SIG-M5 (cell line): ENCODE measurements at places on chromosomes 6 and 20.

- DNase-seq: no peak
Observed at GRCh38 chr6:76682842-76683241, 610.4 kb upstream of the IMPG1 start.

- DNase-seq: no peak
Observed at GRCh38 chr6:111759836-111760785, 113.1 kb downstream of the FYN start.

DNA sequence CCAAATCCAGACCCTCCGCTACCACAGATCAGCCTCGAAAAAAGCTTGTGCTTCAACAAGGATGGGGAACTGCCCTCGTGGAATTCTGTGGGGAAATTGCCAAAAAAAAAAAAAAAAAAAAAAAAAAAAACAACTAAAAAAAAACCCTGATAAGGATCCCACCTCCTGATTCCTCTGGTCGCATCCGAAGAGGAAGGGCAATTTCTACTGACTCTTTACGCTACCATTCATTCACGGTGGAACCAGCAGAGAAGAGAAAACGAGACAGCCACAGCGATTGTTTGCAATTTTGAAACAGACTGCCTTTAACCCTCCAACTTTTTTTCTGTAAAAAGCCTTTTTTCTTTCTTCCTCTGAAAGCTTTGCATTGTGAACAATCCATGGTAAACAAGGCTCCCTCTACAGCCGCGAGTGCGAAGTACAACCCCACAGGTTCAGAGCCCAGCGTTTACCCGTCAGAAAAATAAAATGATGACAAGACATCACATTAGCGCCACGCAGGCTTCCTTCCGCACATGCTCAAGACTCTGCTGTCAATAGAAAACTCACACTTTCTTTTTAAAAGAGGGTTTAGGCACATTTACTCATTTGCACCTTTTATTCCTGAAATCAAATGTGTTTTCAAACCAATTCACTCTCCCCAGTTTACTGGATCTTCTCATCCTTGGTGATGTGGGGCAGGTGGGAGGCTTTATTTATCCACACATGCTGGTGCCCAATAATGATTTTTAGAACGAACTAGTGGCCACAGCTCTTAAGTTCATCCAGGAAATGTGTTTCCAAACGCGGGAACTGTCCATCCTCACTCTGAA lies 100.0 kb downstream of the NOL4L start:
- DNase-seq: peak; percentile 65

- DNase-seq: no peak
Observed at GRCh38 chr20:17316316-17317038, 89.6 kb downstream of the PCSK2 start.

GRCh38 chr6:133923938-133924593 lies 29.0 kb upstream of the TBPL1 start:
- DNase-seq: no peak

DNA sequence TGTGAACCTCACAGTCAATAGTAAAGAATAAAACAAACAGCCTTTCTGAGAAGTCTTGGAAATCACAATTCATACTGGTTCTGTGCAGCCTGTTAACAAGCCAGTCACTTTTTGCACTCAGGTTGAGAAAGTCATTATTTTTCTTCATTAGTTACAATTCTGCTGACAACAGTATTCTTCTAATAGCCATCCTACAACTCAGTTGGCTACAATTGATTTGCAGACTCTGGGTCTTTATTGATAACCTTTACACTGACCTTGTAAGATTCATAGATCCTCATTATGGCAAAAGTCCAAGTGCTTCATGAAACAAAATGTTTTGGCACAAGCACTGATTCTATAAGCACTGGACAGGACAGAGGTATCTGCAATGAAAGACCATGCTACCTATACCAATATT lies 34.9 kb upstream of the POPDC3 start:
- no peak for DNase-seq

DNA sequence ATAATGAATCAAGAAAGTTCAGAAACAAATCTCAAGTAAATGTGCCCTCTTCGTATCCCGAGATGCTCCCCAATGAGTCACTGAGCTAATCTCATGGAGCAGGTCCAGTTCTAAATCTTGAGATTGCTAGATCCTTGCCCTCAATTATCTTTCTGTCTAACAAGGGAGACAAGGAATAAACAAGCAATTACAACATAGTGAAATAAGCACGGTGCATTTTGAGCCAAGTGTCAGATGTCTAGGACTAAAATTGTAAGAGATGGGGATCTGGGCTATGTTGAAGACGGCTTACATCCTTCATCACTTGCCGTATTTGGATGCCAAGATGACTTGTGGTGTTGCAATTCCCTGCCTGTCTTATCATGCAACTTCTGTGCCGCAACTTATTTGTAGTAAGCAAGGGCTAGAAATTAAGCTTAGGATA lies 56.5 kb upstream of the ADGRF1 start:
- no peak for DNase-seq

DNA sequence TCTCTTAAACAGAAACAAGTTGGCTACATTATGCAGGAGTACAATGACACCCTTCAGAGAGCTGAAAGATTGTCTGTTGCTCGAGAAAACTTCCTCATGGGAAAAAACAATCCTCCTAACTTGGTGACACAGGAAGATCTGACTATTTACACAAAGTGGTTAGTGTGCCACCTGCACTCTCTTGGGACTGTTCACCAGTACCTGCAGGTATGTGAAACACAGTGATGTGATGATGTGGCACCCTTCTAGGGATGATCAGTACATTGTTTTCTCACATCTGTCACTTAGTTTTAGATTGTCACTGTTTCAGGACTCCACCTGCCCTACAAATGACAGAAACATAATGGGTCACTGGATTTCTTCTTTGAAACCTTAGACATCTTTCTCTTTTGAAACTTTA lies 101.8 kb downstream of the CEP57L1 start:
- DNase-seq: no peak

- DNase-seq: no peak
Observed at GRCh38 chr6:133769463-133769862, 119.5 kb upstream of the TCF21 start.

DNA sequence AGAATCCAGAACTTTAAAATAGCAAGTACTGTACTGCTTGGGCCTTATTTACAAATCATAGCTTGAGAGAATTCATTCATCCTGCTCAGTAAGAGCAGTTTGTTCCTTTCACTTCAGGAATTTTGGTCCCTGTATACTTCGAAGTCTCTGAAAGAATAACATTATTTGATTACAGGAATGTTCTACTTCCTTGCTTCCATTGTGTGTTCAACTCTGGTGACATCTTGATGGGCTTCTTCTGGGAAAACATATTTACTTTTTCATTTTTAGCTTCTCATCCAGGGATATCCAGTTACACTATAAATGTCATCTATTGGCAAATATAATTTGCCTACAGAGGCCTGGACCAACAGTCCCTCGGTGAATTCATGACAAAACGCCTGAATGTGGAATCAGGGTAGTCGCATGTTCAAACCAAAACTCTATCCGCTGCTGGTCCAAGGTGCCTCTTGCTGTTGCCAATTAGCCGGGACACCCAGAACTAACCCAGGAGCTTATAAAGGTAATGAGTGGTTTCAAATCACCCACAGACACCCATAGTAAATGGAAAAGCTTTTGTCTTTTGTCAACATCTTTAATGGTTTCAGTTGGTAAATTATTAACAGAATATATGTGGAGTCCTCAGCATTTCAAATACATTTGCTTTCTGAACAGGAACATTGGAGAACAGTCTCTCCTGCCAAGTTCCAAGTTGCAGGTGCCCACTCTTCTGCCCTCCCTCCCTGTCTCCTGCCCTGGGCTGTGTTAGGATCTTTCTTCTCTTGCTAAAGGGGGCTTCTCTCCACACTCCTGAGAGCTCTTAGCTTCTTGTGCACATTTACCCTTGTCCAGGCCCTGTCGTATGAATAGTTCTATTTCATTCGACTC lies 162.5 kb upstream of the CITED2 start:
- no peak for DNase-seq

- peak; percentile 27 for DNase-seq
Observed at GRCh38 chr6:118896339-118897136, 2.6 kb downstream of the ASF1A start.

- DNase-seq: no peak
Observed at GRCh38 chr6:65557224-65557623, 149.8 kb downstream of the EYS start.

GRCh38 chr6:67506352-67506751 lies 1128.7 kb upstream of the ADGRB3 start:
- no peak for DNase-seq

DNA sequence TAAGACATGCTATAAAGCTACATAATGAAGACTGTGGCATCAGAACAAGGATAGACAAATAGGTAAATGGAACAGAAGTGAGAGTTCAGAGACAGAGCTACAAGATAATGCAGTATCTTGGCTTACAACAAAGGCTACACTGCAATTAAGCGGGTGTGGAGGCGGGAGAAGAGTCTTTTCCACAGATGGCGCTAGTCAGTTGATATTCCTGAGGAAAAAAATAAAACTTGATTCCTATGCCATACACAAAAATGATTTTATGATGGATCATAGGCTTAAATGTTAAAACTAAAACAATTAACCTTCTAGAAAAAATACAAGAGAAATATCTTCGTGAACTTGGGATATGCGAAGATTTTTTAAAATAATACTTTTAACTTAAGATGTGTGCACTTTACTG lies 31.0 kb downstream of the RIN2 start:
- no peak for DNase-seq

DNA sequence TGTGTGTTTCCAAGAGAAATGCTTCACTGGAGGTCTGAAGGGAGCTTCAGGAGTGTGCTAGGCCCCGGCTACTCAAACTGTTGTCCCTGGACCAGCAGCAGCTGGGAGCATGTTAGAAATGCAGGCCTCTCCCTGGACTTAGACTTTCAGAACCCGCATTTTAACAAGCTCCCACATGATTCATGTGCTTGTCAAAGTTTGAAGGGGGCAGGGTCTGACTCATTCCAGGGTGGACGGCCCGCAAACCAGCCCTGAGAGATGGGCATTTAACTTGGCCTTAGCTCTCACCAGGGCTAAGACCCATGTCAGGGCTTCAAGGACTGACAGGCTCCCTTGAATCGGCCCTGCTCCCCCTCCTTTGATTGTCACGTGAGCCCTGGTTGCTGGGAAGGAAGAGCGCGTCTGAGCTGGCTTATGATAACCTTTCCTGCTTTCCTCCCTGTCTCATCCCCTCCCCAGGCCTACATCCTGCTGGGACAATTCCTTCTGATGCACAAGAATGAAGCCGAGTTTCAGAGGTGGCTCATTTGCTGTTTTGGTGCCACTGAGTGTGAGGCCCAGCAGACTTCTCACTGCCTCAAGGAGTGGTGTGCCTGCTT lies 35.5 kb downstream of the BANF2 start:
- no peak for DNase-seq

GRCh38 chr20:53215166-53215565 lies 243.0 kb downstream of the TSHZ2 start:
- DNase-seq: no peak

DNA sequence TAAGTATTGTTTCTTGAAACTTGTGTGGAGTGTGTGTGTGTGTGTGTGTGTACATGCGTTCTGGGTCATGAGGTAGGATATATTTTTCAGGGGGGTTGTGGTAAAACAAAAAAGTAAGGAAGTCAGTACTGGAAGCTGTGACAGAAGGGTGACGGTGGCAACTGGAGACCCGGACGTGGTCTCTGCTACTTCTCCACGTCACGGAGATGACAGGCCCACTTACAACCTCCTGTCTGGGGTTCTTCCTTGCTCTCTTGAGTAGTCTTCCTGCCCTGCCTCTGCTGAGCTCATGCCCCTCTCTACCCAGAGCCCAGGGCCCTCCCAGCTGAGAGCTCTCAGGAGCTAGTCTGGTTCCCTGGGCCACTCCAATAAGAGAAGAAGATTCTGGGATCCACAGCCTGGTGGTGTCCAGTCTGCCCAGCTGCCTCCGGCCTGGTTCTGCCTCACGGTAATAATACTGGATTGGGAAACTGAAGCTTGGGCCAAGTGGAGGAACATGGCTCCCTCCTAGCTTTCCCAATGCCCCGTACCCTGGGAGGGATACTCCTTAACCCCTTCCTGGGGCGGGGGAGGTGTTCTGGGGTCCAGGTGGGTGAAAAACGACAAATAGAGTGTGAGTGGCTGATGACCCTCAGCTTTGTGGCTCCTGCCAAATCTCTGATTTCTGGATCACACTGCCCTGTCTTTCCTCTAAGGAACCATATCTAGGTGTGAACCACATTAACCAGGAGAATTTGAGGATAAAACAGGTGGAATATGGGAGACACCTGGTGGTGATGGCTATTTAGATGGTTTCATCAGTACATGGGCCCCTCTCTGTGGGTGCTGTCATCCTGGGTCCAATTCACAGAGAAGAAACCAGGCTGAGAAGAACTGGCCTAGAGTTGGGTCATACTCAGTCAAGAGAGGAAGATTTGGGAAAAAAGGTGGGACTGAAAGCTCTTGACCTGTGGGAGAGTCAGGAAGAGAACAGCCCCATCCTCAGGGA lies 27.2 kb downstream of the VEGFA start:
- DNase-seq: no peak

DNA sequence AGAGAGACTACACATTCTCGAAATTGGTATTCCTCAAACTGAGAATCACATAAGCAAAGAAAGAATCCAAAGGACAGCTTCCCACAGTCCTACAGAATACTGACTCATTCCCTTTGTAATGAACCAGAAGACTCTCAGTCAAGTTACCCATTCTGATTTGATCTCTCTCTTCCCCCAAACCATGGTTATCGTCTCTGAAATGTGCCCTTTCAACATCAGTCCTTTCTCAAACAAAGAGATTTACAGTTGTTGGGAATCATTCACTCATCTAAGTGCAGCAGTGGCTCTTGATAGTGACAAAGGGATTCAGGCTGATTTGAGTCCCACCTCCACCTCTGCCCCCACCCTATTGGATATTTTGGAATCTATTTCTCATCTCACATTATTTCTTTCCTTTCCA lies 15.0 kb upstream of the RSPO3 start:
- no peak for DNase-seq

GRCh38 chr6:33818293-33818692 lies 14.5 kb upstream of the MLN start:
- no peak for DNase-seq

GRCh38 chr20:23092384-23092756 lies 6.2 kb upstream of the CD93 start:
- DNase-seq: no peak

- no peak for DNase-seq
Observed at GRCh38 chr6:138695193-138695592, 78.4 kb upstream of the CCDC28A start.

- no peak for DNase-seq
Observed at GRCh38 chr6:40759838-40760237, 172.7 kb upstream of the LRFN2 start.

GRCh38 chr6:113881478-113881980 lies 24.4 kb downstream of the MARCKS start:
- no peak for DNase-seq

GRCh38 chr6:52341561-52342260 lies 20.2 kb upstream of the PAQR8 start:
- no peak for DNase-seq

DNA sequence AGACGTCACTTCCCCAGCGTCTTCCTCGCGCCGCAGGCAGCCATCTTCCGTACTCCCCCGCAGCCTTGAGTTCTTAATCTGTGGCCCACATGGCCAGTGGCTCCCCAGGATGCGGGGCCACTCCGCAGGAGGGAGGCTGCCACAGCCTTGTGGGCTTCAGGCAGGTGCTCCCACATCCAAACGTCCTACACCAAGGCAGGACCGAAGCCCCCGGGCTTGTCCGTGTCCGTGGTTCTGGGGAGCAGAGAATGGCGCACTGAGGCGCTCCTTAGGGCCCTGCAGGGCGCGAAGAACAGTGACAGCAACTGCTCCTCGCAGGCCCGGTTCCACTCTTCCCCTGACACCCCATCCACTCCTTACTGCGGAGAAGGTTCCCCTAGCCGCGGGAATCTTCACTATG lies 755.8 kb downstream of the PRIM2 start:
- no peak for DNase-seq
